ENCODE measurements at places on chromosomes 2 and 18.

DNA sequence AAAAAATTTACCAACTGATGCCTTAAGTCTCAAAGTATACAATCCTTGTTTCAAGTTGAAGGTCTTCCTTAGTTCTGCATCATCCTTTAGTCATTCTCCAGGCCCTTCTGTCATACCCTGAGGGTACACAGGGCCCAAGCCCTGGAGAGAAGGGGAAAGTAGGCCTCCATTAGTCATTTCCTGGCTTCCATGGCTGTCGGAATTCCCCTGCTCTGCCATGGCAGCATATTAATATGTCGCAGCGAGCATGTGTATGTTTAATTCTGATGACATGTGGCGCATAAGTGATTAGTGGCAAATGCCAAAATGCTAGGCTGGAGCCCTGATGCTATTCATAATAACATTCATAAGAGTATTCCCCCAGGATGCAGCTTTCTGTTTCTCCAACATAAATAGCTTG lies 22.1 kb downstream of the GPR39 start:
- DNase-seq: no peak

DNA sequence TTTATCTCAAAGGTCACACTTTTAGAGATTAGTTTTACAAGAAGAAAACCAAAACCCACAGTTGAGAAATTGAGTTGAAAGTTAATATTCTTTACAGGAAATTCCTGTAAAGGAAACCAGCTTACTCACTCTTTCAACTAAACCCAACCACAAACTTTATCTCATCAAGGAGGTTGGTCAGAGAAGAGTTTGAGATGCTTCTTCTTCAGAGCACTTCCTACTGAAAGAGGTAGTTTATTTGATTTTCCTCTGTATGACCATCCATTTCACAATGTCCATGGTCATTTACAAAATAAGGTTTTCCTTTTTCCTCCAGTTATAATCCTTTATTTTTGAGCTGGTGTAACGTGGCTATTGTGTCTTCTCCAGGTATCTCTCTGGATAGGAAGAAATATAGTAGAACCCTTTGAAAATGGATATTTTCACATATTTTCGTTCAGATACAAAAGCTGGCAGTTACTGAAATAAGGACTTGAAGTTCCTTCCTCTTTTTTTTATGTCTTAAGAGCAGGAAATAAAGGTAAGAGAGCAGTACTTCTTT lies 4.5 kb upstream of the IL18RAP start:
- DNase-seq: no peak

- DNase-seq: no peak
These were observed 277 bp upstream of the INPP1 start for GRCh38 chr2:190343089-190343535.

DNA sequence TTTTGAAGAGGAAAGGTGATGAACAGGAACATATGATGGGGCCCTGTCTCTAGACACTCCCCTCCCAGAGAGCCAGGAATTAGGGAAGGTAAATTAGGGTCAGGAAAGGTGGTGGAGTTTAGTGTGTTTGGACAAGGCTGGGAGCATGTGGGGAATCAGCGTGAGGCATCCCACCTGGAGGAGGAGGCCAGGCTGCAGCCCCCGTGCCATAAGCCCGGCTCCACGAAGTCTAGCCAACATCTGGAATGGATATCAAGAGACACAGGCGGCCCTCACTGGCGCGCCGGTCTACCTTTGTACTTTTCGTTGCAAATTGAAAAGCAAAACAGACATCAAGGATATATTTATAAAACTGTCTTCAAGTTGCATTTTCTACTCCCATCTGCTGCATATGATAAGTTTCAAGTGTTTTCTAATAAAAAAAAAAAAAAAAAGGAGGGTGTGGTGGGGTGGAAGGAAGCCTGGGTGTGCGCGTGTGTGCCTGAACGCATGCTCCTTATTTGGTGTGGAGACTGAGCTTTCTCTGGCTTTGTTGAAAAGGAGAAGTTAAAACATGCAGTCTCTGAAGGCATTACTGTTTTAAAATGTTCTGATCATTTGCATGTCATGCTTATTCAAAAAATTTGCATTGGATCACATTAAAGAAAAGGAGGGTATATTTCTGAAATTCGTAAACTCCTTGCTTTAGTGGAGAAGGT lies 546.7 kb upstream of the ID2 start:
- no peak for DNase-seq

DNA sequence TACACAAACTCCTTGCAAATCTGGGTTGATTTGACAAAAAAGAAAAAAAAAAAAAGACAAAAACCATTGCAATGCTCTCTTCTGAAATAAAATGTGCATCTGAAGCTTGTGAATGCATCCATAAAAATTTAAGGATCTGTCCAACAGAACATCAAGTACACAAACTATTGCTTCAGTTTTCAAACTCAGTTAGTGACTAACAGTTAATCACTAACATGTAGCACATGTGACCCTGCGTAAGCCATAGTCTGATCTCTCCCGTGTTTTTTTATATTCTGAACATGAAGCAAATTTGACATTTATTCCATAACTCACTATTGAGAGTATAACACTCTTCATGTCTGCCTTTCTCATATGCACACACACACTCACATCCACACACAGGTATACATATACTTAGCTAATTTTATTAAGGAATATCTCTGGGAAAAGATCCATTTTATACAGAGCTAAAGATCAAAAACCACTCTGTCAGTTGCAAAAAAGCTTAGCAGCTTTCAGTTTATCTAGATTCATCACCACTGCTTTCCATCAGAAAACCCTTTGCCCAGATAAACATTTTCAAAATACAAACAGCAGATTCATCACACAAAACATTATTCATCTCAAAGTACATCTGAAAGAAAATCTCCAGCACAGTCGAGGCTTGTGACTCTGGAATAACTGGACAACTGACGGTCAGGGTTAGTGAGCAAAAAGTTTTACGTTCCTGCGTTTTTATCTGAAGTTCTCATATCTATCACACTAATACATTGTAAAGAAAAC lies 1000.4 kb upstream of the ACVR2A start:
- no peak for DNase-seq

- no peak for DNase-seq
These were observed 2.0 kb upstream of the AMMECR1L start for GRCh38 chr2:127887776-127888130.

- DNase-seq: no peak
These were observed 191.3 kb upstream of the SMAD2 start for GRCh38 chr18:48121752-48122151.

DNA sequence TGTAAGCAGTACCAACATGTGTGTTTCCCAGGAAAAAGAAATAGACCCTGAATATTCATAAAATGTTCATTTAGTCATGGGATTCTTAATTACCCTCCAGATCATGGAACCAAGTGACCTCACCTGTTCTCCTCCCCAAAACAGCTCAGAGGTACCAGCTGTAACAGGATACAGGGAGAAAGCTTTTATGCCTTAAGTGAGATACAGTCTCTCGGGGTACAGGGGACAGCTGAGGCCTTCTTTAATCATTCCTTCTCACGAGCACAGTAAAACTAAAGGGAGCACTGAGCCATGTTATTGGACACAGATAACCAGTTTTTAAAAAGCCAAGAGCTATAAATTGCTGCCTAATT lies 16.6 kb downstream of the EPHA4 start:
- no peak for DNase-seq

GRCh38 chr18:6486313-6486712 lies 71.6 kb upstream of the L3MBTL4 start:
- DNase-seq: no peak

DNA sequence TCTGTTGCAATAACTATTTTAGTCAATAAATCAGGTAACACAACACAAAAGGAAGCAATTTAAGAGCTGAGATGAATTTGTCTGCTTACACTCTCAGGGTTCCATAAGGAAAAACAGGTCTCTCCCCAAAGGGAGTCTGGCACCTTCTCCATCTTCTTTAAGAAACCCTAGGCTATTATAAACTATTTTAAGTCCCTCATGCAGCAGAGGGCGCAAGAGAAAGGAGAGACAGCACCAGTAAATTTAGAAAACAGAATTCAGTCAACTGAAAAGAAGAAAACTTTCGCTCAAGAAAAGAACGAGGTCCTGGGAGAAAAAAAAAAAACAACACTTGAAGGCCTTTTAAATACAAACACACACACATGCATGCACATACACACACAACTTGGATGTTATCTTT lies 19.1 kb downstream of the SULT1C4 start:
- no peak for DNase-seq

DNA sequence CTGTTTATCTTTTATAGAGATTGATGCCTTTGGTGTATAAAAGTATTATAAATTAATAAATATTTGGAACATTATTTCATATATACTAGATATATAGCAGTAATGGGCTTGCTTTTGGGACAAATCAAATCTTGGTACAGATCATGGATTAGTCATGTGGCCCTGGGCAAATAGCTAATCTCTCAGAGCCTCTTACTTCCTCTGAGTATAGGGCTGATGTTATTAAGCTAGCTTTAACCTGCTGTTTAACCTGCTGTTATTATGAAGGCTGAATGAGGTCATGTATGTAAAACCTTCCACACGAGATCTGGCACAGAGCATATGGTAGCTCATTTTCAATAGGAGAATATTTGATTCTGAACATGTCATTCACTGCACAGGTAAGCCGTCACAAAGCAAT lies 5.7 kb downstream of the ITGB6 start:
- no peak for DNase-seq

- DNase-seq: no peak
These were observed 7.7 kb downstream of the FAM228A start for GRCh38 chr2:24182507-24182906.

DNA sequence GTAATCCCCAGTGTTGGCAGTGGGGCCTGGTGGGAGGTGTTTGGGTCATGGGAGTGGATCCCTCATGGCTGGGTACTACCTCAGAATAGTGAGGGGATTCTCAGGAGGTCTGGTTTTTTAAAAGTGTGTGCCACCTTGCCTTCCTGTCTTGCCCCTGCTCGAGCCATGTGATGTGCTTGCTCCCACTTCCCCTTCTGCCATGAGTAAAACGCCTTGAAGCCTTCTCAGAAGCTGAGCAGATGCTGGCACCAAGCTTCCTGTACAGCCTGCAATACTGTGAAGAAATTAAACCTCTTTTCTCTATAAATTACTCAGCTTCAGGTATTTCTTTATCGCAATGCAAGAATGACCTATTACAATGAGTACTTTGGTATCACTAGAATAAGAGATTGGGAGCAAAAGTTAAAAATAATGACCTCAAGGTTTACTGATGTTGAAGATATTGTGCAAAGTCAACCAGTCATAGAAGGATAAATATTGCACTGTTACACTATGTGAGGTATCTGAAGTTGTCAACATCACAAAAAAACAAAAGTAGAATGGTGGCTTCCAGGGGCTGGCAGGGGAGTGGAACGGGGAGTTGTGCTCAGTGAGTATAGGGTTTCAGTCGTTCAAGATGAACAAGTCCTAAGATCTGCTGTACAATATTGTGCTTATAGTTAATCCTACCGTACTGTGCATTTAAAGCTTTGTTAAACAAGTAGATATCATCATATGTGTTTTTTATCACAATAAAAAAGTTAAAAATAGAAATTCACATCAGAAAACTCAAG lies 938.3 kb upstream of the CNTNAP5 start:
- no peak for DNase-seq

DNA sequence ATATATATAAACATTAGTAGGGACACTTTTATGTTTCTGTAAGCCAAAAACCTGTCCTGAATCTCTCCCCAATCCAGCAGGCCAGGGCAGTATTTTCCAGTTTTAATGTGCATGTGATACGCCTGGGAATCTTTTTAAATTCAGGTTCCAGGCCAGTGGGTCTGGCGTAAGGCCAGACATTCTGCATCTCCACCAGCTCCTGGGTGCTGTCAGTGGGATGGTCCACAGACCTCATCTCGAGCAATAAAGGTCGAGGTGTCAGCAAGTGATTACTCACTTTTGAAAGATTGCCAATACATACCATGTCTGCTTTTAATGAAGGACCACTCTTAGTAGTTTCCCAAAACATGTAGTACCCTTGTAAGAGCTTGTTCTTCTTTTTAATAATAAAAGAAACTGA lies 189.9 kb upstream of the SH3BP4 start:
- peak; percentile 58 for DNase-seq
